ENCODE measurements at places on chromosomes 7 and 10.

- no peak for DNase-seq
These were observed 48.7 kb upstream of the SLC35G1 start for GRCh38 chr10:93844979-93845626.

- DNase-seq = no peak
These were observed 279.9 kb upstream of the NEBL start for GRCh38 chr10:21176934-21177480.

- no peak for DNase-seq
These were observed 103.6 kb downstream of the AHR start for GRCh38 chr7:17401791-17402627.

- no peak for DNase-seq
These were observed at the start of gene ABCB4 for GRCh38 chr7:87475359-87476178. TSS of gene ABCB4 (minus strand) at chr7:87475680. CDS start at chr7:87475465, 215 bp downstream.

GRCh38 chr7:71313553-71313952, 181.6 kb downstream of the GALNT17 start:
- no peak for DNase-seq

DNA sequence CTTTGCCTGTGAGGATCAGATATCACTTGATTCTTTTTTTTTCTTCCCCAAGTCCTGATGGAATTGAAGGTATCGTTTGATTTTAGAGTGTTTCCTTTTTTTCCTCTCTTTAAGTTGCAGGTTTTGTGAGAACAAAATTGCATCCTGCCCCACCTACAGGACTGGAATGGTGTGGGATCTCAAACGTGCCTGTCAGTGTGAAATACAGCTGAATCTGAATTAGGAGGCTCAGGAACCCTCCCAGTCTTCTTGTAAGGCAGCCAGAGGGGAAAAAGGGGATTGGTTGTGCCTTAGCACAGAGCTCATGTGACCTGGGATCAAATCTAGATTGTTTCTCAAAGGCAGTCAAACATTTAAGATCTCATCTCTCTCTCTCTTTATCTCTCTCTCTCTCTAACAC, 32.7 kb upstream of the KLHL7 start:
- no peak for DNase-seq

- no peak for DNase-seq
These were observed 94.3 kb upstream of the IL6 start for GRCh38 chr7:22632674-22633073.

- no peak for DNase-seq
These were observed 85.2 kb upstream of the PIK3CG start for GRCh38 chr7:106779877-106780276.

DNA sequence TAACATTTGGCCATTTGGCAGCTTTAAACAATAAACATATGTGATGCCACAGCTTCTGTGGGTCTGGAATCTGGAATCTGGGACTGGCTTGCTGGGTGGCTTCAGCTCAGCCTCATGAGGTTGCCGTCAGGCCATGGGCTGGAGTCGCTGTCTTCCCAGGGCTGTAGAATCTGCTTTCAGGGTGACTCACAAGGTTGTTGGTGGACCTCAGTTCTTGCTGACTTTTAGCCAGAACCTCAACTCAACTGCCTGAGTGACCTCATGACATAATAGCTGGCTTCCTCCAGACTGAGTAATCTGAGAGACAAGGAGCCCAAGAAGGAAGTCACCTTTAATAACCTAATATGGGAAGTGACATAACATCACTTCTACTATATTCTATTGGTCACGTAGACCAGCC, 44.6 kb upstream of the TSPAN13 start:
- DNase-seq = no peak

GRCh38 chr10:102837230-102837721, at the start of gene CYP17A1:
TSS of gene CYP17A1 (minus strand) at chr10:102837413. CDS start at chr10:102837361, 52 bp downstream.
- DNase-seq = no peak

DNA sequence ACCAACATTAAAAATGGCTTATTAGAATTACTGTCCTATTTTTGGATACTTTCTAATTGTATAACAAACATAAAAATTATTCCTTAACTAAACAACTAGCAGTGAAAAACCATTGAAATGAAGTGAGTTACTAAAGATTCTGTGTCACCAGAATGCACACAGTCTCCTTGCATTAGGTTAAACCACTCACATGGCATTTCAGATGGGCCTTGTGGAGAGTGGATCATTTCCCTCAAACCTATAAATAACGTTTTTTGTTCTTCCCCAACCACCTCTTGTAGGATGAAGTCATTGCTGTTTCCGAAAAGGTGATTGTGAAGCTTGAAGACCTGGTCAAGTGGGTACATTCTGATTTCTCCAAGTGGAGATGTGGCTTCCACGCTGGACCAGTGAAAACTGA, 38.4 kb downstream of the ARID5B start:
- no peak for DNase-seq
